Neural crest cell (in vitro differentiated cells): ENCODE measurements at places on chromosomes 7 and 10.

- no peak for DNase-seq
These were observed 131.8 kb upstream of the PALS2 start for GRCh38 chr7:24441314-24442027.

- DNase-seq = no peak
These were observed 59.5 kb upstream of the PDLIM1 start for GRCh38 chr10:95350219-95350829.

DNA sequence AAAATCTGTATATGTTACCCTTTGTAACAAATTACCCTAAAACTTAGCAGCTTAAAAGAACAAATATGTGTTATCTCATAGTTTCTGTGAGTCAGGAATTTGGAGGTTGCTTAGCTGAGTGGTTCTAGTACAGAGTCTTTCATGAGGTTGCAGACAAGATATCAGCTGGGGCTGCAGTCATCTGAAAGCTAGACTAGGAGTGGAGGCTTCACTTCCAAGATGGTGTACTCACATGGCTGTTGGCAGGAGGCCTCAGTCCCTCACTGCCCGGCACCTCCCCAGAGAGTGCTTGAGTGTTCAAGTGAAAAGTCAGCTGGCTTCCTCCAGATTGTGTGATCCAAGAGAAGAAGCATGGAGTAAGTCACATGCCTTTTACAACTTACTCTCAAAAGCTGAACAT is 16.9 kb upstream of the GGCT start:
- DNase-seq = no peak

GRCh38 chr7:103325744-103326143 is 18.8 kb downstream of the DNAJC2 start:
- no peak for DNase-seq

GRCh38 chr7:68425377-68425776 is 1172.9 kb upstream of the AUTS2 start:
- DNase-seq = no peak

GRCh38 chr10:72277340-72277995 is 3.7 kb downstream of the DDIT4 start:
- no peak for DNase-seq

DNA sequence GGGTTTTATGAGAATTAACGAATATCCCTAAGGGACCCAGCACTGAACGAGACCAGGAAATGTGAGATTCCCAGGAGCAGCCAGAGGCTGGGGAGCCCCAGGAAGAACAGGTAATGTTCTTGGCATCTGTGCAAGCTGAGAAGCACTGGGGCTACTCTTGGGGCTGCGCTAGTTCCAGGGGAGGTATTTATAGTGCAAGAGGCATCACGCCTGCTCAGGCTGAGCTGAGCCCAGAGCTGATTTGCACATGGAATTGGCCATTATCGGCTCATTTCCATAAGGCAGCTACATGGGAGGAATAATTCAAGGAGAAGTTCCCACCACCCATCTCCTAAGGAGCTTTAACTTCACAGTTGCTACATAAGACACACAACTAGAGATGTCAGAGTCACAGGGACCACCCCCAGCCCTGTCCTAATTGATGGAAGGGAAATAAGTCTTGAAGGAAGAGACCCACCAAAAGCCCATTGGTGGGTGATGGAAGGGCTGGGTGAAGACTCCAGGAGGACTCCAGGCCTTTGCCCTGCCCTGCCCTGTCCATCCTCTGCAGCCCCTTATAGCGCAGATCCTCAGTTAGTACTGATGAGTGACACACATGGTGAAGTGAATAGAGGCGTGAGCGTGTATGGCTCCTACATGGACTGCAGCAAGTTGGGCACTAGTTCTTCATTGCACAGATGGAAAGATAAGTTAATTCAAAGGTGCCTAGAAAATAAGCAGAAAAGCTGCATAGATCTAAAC is 178.9 kb downstream of the GRID1 start:
- DNase-seq = no peak

DNA sequence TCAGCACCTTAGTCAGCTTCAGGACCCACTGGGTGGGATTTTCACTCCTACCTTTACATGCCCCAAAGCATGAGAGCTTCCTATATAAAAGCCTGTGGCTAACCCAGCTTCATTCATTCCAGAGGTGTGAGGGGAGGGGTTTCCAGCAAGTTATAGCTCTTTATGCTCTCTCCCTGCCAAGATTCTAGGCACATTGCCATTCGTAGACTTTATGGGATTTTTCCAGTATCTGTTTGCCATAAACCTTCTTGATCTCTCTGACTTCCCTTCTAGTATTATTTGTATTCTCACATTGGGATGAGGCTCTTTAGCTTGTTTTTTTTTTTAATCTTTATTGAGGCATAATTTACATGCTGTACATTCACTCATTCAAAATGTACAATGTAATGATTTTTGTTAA is 67.5 kb downstream of the POU6F2 start:
- DNase-seq = no peak

- no peak for DNase-seq
These were observed 11.2 kb downstream of the EMX2 start for GRCh38 chr10:117553815-117554172.

GRCh38 chr7:23654508-23654907 is 25.5 kb upstream of the FAM221A start:
- DNase-seq = no peak

DNA sequence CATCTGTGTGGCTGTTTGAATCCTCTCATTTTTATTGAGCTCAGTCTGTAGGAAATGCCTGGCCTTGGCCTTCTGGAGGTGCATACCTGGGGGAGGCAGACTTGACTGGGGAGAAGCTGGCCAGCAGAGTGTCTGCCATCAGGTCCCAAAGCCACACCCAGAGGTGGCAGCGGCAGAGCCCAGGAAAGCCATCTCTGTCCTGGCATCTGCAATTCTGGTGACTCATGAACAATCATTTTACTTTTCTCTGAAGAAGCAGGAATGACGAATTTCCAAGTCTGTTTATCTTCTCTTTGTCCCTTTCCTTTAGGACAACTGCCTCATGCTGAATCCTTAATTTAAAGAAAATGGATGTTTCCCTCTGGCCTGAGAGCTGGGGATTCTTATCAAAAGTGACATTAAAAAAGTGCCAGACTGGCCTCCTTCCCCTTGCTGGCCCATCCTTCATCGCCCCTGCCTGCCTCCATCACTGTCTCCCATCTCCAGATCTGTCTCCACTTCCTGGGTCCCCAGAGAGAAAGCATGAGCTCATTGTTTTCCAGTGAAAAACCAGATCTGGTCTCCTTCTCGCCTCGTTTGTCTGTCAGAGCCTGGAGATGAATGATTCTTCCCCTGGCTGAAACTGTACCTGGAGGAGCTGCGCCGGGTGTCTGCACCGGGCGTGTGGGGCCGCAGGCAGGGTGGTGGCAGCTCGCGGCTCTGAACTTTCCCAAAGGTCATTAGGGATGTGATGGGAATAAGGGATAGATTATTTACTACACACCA is 124.5 kb downstream of the TMEM178B start:
- DNase-seq = no peak

DNA sequence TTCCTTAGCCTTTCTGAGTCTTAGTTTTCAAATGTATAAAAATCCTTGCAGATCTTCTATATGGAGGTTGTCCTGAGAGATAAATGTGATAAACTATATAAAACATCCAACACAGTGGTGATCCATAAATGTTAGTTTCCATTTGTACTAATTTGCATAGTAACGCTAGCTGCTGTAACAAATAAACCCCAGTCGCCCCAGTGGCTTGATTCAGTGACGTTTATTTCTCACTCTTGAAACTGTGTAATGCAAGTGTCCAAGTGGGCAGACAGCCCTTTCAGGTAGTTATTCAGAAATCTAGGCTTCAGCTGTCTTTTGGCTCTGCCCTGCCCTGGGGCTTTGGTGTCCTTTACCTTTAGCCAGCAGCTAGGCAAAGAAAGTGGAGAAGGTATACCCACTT is 106.3 kb downstream of the VTI1A start:
- no peak for DNase-seq

DNA sequence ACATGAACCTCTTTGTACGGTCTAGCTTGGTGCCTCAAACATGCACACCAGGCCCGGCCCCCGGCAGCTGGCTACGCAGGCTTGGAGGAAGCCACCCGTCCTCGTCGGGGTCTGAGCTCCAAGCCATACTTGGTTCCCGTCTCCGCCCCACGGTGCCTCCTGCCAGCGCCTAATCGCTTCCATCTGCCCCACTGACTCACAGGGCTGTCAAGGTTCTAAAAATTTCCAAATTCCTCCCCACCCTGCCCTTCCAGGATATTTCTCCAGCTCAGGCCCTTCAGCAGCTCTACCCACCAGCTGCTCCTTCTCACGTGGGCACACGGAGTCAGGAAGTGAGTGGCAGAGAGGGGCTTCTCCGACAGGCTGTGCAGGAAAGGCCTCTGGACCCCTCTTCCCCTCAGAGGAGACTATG is 38.8 kb downstream of the TMEM270 start:
- no peak for DNase-seq

- DNase-seq = no peak
These were observed 341.7 kb downstream of the REEP3 start for GRCh38 chr10:63862860-63863259.

DNA sequence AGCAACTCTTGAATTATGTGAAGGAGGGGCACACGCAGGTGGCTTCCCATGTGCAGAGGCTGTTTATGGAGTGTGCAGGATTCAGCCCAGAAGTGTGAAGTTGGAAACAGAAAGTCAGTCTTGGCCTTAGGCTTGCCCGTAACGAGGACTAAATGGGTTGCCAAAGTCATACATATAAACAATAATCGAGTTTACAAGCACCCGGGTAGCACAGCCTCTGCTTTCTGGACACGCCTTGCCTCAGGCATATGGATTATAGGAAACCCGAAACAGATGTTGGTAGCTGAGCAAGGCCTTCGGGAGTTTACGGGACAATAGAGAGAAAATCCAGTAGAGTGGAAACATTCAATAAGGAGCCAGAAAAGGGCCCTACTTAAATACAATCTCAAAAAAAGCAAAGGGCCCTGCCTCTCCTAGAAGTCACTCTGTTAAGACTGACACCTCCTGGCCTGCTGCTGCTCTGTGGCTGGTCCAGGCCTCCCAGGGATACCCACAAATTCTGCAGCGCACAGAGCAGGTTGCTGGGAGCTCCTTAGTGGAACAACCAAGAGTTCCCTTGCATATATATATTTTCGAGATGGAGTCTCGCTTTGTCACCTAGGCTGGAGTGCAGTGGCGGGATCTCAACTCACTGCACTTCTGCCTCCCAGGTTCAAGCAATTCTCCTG is 48.5 kb downstream of the SMKR1 start:
- no peak for DNase-seq

GRCh38 chr10:35208949-35209613 is 82.4 kb downstream of the CREM start:
- DNase-seq = no peak

DNA sequence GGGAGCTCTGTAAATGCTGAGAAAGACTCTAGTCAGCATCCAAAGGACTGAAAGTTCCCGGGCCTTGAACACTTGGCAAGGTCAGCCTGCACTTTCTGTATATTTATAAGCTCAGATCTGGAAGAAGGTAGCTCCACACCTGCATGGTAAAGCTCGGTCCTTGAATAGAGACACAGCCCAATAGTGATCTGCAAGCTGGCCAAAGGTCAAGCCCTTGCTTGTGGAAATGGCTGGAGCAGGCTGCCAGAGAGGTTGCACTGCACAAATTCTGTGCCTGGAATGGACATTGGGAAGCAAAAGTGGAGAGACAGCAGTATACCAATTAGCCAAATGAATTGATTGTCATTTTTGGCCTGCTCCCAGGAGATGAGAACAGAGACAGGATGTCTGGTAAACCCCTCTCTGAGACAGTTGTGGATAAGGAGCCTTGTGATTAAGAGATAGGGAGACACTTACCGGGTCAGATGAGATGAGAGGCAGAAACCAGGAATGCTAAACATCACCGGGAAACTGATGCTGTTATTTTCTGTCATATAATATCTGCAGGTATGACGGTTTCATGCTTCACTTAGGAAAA is 8.0 kb upstream of the FRA10AC1 start:
- DNase-seq = no peak

DNA sequence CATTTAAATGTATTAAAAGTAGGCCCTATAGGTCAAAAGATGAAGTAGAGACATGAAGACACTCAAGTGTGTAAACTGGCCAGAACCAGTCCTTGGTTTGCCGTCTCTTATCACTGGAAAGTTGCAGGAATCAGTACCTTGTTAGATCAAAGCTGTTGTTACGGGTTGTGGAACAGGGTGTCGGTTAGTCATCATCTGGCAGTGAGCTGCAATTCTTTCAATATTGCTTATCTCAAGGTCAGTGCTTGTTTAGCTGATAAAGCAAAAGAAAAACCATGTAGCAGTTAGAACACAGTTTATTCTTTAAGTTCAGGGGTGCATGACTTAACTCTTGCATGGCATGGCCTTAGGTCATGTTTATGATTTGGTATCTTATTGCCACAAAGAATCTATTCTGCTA is 10.0 kb upstream of the SLC13A1 start:
- no peak for DNase-seq

DNA sequence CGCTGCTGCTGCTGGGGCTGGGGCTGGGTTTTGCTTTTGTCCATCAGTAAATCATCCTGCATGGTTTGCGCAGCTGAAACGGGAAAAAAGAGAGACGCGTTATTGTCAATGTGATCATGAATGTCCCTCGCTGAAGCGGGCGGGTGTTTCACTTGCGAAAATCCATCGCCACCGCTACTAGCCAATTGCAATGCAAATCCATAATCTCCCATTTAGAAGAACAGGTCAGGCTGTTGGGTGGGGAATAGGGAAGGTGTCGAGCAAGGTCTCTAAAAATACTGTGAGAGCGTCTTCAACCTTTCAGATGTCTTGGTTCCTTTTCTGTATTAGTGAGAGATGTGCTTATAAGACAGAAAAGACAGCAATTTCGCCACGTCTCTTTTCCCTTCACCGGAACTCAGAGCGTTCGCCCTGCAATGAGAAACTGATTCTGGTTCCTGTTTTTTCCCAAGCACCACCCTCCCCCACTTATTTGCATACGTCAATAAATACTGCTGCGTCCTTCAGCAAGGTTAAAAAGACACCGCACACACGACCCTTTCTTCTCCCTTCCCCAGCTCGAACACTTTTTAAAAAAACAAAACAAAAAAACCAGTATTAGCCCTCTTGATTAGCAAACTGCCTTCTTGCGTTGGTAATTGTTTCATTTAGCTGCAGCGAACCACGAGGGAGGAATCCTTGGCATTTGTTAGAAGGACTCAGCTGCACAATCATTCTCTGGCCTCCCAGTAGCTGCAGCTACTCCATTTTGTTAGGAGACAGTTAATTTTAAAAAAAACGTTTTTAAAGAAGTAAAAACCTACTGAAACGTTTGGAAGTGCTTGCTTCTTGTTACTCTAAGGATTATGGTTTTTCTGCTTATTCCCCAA is 50.4 kb downstream of the CPEB3 start:
- DNase-seq = peak; percentile 10
